ENCODE measurements at places on chromosomes 11 and 22.

DNA sequence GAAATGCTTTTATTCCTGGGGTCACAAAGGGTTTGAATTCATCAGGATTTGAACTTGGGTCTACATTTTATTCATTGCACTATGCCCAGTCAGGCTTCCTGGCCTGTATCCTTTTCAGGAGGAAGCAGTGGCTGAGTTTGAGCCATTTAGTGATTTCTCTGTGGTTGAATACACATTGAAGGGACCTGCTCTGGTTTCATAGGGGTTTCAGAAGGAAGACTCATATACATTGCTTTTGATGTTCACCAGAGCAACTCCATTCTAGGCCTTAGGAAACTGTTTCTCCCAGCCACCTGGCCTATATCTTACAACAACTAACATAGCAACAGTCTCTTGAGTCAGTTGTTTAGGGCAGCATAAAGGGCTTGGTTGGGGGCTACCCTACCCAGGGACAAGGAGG is 165.7 kb downstream of the INSC start:
- no peak for DNase-seq

- DNase-seq = no peak
These were observed 17.2 kb upstream of the CD59 start for GRCh38 chr11:33753304-33753967.

DNA sequence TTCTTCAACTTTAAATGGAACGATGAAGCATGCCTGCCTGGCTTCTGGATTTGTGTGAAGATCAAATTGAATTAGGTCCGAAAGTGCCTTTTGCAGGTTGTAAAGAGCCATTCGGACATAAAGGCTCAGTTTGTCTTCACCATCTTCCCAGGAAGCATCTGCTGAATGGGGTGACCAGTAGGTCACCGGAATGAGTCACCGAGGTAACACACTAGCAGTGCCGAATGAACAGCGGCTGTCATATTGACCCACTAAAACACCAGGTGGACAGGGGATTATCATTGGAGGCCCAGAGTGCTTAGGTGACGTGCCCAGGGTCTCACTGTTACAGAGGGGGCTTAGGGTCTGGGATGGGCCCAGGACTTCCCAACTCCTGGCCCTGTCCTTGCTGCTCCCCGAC is 43.1 kb upstream of the MYH9 start:
- DNase-seq = no peak

- no peak for DNase-seq
These were observed 148.7 kb downstream of the LUZP2 start for GRCh38 chr11:24645563-24645962.

GRCh38 chr11:96075532-96075959 is 151.6 kb upstream of the MTMR2 start:
- no peak for DNase-seq

DNA sequence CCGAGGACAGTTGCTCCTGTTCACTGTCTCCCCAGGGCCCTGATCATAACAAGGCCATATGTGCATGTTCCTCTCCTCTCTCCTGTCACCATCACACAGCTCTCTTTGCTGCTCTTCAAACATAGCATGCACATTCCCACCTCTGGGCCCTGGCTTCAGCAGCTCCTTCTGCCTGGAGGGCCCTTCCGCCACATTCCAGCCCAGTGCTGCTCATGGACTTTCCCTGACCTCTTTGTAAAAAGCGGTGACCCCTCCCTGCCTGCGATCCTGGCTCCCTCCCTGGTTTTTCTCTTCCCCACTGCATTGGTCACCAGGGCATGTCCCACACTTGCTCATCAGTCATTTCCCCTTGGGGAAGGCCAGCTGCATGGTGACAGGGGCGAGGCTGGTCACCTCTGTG is 98.2 kb downstream of the MYO18B start:
- DNase-seq = no peak

DNA sequence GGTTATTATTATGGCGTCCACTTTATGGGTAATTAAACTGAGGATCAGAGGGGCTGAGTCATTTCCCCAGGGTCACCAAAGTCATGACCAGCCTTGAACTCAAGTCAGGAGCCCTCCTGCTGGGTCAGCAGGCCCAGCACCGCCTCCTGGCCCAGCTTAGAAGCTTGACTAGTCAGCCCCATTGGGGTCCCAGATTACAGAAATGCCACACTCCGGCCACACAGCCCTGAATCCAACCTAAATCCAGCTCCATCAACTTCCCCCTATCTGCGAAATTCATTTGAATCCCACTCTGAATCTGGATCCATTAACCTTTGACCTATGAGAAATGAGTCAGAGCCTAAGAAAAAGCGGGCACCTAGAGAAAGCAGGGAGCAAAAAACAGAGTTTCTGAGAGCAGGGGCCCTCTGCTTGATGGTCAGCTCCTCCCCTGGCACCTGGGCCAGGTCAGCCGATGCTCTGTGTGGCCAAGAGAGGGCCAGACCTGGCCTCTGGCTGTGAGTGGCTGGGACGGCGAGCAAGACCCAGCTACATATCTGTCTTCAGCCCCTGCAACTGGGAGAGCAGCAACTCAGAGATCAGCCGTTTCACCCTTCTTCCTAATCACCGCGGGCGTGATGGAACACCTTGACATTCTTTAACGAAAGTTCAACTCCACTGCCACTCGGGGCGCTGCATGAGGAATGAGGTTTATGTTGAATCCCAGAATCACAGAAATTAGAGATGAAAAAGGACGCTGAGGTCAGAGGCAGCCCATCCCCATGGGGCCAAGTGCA is 196.1 kb downstream of the TRIM29 start:
- DNase-seq = no peak

DNA sequence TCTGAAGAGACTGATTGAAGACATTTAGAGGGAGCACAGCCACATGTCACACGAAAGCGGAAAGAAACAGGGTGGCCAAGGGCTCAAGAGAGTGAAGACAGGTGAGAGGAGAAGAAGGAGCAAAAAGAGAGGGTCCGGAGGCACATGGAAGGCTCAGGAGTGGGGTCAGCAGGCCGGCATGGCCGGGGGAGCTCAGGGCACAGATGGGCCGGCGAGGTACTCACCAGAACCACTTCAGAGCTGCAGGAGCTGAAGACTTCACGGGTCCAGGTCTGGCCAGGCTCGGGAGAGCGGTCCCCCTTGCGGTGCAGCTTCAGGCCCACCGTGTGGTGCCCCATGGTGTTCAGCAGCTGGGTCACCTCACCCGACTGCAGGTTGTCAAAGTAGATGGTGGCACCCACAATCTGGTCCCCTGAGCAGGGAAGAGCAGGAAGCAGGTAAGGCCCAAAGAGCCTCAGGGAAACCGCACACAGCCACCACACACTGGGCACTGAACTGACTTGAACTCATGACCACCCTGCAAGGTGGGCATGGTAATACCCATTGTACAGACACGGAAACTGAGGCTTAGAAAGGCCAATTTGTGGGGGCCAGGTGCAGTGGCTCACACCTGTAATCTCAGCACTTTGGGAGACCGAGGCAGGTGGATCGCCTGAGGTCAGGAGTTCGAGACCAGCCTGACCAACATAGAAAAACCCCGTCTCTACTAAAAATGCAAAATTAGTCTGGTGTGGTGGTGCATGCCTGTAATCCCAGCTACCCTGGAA is 11.6 kb downstream of the AHNAK start:
- DNase-seq = no peak

GRCh38 chr11:69894648-69895047 is 75.4 kb upstream of the FGF3 start:
- no peak for DNase-seq

DNA sequence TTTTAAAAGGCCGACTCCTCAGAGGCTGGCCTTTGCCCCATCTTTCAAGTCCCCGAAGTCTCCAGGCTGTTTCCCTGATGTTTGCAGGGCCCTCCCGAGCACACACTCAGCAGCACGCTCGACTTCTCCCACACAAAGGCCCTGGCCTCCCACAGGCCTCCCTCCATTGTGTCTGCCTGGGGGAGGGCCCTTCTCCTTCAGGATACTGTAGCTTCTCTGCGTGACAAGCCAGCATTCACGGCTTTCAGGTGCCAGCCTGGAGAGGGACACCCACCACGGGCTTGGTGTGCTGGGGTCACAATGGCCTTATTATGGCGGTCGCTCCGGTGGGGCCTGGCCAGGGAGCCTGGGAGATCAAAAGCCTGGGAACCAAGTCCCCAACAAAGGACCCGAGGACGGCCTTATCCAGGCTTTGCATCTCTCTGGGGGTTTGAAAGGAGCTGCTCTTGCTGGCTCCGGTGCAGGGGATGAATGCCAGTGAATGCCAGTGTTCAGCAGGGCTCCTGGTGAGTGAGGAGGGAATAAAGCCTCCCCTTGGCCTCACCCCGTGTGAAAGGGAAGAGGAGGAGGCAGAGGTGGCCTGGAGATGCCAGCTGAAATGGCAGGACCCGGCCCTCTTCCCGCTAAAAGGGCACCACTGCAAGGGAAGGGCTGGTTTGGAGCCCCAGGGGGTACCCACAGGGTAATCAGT is 55.0 kb downstream of the TRAF6 start:
- no peak for DNase-seq

DNA sequence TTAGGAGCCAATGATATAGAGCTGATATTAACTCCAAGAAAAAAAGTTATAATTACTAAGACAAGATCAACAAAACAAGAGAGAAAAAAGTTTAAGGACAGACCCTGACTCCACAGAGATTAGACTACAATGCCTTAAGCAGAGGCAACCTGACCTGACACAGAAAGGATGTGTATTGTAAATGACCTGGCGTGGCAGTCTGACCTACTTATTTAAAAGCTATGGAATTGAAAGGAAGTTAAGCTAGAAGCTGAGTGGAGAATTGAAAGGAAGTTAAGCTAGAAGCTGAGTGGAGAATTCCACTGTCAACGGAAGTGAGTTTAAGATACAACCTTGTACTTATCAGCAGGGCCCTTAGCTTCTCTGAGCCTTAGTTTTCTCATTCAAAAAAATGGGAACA is 885.4 kb downstream of the OPCML start:
- DNase-seq = no peak

DNA sequence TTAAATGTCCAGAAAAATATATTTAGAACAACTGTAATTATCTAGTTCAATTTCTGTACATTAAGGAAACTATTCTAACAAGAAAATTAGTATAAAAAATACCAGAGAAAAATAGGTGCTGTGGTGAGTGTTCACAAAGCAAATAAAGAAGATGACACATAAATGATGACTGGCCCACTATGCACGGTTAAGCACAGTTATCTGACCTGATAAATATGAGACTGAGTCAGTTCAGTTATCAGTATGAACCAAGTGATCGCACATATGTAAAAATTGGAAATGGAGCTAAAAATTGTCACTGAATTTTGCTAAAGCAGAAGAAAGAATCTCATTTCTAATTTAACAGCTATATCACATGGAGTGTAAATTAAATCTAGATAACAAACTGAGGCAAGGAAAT is 18.8 kb upstream of the MAML2 start:
- no peak for DNase-seq

DNA sequence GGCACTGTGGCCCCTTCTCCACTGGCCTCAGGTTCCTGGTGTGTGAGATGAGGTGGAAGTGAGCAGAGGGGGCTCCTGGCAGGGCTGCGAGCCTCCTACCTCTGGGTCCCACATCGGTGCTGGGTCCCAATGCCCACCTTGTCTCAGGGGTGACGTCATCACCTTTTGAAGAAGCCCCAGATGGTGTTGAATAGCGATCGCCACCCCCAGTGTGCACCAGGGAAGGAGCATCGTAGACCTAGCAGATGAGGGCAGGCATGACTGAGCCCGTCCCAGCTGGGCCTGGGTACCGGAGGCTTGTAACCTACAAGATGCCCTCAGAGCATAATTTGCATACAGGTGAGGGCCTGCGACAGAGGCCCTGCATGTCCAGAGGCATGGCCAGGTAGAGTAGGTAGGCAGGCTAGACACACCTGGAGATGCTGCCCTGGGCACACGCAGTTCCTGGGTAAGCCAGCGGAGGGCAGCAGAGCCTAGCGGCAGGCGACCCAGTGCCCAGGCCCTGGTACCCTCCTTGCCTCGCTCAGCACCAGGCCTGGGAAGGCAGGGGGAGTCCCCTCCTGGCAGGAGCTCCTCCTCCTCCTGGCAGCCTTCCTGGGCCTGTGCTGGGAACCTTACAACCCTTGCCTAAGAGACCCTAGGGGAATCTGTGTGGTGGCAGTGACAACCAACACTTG is 52.5 kb downstream of the TPCN2 start:
- DNase-seq = no peak

DNA sequence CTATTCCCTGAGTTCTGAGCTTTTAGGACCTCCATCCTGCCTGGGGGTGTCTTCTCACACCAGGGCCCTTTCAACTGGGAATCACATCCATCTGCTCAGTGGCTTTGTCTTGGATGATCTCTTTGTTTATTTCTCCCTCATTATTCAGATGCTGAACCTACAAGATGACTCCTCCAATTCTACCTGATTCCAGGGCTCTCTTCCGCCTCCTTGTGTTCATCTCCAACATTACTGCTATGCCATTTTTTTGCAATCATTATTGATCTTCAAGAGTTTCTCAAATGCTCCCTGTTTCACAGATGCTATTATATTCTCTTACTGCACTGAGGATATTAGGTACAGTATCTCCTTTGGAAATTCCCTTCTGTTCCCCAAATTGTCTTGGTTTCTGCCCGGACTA is 307.7 kb downstream of the SHANK2 start:
- no peak for DNase-seq

GRCh38 chr22:37616201-37617083 is 7.8 kb downstream of the GGA1 start:
- no peak for DNase-seq

- DNase-seq = peak; percentile 67
These were observed 119.9 kb downstream of the MIAT start for GRCh38 chr22:26777156-26777801.

GRCh38 chr11:120516461-120517389 is 5.2 kb downstream of the GRIK4 start:
- DNase-seq = no peak

- DNase-seq = no peak
These were observed 4.0 kb upstream of the RCOR2 start for GRCh38 chr11:63920939-63921417.

DNA sequence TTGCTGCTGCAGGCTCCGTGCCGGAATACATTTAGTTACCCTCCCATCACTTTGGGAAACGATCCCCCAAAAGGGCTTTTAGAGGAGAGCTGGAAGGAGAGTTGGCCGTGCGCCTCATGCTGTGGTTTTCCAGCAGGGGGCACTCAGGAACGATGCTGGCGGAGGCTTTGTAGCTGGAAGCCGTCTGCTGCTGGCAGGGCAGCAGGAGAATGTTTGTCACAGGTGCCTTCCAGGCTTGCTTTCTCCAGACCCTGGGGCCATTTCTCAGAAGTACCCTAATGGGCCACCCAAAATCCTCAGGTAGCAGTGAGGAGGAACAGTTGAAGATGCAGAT is 30.0 kb upstream of the CABP7 start:
- no peak for DNase-seq

DNA sequence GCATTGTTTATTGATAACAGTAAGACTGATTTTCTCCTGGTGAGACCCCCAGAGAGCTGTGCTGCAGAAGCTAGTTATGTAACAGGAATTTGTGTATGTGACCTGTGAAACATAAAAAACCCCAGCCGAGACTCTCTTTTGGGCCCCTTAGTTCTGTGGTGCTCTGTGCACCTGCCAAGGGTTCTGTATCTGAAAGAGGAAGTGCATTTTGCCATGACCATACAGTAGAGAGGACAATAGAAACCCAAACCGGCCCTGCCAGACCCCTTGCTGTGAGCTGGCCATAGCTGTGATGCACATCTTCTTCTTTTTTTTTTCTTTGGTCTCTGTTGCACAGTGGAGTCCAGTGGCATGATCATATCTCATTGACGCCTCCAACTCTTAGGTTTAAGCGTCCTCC is 31.4 kb upstream of the APOL5 start:
- DNase-seq = no peak

- DNase-seq = no peak
These were observed 5.1 kb upstream of the LMO1 start for GRCh38 chr11:8268530-8269400.

GRCh38 chr11:93100211-93100610 is 97.6 kb downstream of the SLC36A4 start:
- peak; percentile 11 for DNase-seq

GRCh38 chr22:37184816-37185541 is 3.1 kb downstream of the C1QTNF6 start:
- DNase-seq = no peak

Data from GM04503 (cell line).